ENCODE measurements at places on chromosomes 2 and 18.

DNA sequence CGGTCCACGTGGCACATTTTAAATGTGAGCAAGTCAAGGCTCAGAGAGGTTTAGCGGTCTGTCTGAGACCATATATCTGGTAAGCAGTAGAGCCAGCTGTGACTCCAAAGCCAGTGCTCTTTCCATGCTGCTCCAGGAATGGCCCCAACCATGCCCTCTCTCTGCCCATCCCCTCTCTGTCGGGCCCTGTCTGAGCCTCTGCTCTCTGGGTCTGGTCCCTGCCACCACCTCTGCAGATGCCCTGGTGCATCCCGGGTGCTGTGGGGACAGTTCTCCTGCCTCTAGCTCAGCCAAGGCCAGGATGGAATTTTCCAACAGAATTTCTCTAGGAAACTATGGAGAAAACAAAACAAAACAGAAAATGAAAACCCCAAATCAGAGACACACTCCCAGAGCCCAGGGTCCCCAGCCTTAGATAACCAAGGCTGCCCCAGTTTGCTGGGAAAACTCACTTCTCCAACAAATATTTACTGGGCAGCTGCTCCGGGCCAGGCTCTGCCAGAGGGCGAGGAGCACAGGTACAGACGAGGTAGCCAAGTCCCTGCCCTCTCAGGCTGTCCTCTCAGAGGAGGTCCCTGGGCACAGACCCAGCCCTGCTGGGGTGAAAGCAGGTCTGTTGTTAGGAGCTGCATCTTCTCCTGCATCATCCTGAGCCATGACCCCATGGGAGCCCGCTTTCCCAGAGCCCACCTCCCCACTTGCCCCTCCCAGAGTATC, 9.2 kb downstream of the ADRA2B start:
- no peak for DNase-seq

DNA sequence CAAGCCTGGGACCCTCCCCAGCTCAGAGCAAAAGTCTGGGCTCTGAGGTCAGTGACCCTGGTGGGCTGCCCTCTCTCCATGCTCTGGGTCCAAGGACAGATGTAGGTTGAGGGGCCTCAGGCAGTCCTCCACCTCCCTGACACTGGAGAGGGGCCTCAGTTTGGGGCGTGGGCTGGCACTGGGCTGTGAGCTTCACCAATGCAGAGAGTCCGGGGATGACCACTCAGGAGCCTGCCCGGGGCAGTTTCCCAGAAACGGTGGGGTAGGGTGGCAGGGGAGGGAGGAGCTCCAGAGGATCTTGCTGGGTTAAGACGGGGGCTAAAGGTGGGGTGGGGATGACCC, 40.5 kb upstream of the SMAD7 start:
- DNase-seq = no peak

DNA sequence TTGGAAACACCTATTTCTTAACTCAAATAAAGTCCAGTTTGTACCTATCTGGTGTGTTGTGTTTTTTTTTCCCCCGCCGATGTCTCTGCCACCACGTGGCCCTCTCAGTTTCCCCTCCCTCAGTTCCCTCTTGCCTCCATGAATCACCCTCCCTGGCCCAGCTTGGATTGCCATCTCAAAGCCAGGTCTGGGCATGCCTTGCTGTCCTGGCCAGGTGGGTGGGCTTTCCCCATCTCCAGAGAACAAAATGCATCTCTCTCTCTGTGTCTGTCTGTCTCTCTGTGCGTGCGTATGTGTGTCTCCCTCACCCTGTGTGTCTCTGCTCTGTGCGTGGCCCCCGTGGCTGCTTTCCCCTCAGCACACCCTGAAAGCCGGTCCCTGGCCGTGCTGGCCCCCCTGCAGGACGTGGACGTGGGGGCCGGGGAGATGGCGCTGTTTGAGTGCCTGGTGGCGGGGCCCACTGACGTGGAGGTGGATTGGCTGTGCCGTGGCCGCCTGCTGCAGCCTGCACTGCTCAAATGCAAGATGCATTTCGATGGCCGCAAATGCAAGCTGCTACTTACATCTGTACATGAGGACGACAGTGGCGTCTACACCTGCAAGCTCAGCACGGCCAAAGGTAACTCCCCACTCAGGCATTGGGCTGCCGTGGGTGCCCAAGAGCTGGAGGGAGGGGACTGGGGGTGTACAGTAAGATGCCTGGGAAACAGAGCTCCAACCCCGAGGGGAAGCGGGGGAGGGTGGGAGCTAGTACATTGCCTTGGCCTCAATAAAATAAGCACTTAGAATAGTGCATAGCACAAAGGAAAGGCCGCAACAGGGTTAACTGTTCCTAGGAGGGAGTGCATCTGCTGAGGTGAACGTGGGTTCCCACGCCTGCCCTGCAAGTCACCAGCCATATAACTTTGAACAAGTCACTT, 31.6 kb upstream of the GMPPA start:
- DNase-seq = no peak

DNA sequence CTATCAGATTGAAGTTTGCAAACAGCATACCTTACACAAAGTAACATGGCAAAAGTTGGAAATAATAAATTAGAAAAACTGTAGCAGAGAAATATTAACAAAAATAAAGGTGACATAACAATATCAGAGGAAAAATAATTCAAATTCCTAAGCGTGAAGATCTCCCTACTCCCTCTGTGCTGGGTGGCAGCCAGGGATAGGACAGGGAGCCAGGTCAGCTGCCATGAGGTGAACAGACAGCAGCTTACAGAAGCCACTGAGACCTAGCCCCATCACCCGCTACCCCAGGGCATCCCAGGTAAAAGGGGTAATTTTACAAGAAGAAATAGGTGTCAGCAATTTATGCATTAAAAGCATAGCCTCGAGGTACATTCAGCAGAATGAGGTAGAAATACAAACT, 423.8 kb upstream of the HS6ST1 start:
- no peak for DNase-seq

GRCh38 chr2:16320716-16321115, 344.9 kb downstream of the CYRIA start:
- no peak for DNase-seq

DNA sequence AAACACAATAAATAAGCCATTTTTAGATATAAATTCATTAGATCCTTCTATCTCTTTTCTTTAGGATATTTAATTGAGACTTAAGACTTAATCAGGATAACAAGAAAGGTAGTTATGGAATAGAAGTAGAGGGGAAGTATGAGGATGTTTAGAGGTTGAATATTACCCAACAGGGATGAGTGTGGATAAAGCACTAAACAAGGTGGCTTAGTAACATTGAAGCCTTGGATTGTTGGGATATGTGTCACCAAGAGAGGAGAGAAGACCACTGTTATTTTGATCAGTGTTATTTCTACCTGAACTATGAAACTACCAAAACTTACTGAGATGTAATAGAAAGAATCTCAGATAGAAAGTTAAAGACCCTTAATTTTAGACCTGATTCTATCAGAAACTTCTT, 405.7 kb downstream of the PIK3C3 start:
- DNase-seq = no peak

GRCh38 chr2:96959406-96960110, 26.8 kb downstream of the FAM178B start:
- DNase-seq = no peak

DNA sequence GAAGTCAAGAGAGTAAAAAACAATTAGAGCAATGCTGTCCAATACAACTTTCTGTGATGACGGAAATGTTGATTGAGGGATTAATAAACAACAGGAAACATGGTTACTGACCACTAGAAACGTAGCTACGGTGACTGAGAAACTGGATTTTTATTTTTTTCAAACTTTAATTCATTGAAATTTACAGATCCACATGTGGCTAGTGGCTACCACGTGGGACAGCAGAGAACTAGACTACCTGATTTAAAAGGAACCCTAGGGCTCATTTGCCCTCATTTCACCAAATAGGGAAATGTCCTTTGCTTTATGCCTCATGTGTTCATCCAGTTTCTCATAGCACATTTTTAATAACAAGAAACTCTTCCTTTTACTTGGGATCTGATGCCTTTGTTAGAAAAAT, 413.0 kb downstream of the TGIF1 start:
- DNase-seq = no peak

DNA sequence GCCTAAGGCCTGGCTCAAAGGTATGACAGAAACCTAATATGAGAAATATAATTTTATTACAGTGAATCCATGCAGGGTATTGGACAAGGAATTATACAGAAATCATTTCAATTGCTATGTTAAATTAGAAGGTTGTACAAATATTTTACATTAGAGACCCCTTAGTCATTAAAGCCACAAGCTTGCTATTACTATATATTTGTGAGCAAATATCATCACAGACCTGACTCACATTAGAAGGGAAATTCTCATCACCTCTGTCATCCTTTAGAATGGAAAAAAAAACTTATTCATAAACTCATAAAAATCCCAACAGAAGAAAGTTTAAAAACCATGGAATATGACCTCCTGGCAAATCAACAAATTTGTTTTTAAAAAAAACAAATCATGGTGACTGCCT, 277.9 kb downstream of the DCC start:
- peak; percentile 68 for DNase-seq

GRCh38 chr18:12507007-12507406, 99.3 kb downstream of the PRELID3A start:
- no peak for DNase-seq

DNA sequence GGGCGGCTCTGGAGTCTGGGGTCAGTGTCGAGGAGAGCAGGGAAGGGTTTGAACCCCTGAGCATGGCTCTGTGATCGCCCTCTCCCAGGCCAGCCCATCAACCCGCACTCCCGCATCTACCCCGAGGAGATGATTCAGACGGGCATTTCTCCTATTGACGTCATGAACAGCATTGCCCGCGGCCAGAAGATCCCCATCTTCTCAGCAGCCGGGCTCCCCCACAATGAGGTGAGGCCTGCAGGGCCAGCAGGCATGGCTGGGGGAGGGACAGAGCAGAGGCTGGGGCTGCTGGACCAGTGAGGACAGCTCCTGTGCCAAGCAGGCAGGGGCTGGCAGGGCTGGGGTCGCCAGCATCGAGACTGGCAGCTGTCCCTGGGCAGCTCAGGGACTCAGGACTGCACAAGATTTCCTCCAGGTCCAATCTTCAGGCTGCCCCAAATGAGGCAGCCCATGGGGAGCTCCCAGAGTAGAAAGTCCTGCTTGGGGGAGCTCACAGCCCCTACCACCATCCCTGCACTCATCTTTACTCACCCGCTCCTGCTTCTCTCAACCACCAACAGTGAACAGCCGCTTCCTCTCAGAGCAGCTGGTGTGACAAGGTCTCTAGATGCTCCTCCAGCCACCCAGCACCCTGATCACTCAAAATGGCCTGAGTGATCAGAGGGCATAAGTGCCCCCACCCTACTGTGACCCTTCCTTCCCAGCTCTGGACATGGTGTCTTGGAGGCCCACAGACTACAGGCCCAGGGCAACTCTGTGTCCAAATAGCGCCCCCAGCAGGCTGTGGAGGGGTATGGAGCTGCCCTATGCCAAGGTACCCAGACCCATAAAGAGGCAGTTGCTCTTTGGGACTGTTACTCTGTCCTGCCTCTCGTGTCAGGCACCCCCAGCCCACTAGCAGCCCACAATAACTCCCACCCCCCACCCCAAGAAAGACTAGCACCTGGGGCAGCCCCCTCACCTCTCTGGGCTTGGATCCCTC, 18.3 kb upstream of the ANKRD53 start:
- DNase-seq = no peak

DNA sequence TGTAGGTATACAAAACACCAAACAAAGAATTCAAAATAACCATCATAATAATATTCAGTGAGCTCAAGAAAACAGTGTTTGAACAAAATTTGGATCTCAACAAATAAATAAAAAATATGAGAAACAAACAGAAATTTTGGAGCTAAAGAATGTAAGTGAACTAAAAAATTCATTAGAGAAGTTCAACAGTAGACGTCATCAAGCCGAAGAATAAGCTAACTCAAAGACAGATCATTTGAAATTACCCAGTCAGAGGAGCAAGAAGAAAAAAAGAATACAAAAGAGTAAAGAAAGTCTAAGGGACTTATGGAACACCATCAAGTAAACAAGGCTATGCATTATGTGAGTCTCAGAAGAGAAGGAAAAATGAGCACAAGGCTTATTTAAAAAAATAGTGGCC, 16.6 kb upstream of the SPP2 start:
- no peak for DNase-seq

- DNase-seq = no peak
Observed at GRCh38 chr18:57075716-57076400, 71.0 kb upstream of the BOD1L2 start.

GRCh38 chr2:129605646-129606045, 373.8 kb upstream of the RAB6C start:
- no peak for DNase-seq

GRCh38 chr2:230938516-230939065, 13.5 kb upstream of the GPR55 start:
- no peak for DNase-seq

- peak; percentile 90 for DNase-seq
Observed at GRCh38 chr2:205758051-205758450, 75.8 kb downstream of the NRP2 start.

DNA sequence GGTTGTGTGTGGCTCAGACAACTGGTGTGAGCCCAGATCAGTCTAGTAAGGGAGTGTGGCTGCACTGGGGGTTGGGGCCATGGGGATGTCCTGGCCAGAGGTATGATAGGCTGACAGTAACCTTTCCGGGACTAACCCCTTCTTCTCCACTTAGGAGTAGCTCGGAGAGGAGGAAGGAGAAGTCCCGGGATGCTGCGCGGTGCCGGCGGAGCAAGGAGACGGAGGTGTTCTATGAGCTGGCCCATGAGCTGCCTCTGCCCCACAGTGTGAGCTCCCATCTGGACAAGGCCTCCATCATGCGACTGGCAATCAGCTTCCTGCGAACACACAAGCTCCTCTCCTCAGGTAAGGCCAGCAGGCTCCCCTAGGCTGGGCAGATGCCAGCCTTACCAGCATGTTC, 49.5 kb downstream of the EPAS1 start:
- no peak for DNase-seq

- no peak for DNase-seq
Observed at GRCh38 chr2:237732070-237732469, 66.5 kb upstream of the RBM44 start.

DNA sequence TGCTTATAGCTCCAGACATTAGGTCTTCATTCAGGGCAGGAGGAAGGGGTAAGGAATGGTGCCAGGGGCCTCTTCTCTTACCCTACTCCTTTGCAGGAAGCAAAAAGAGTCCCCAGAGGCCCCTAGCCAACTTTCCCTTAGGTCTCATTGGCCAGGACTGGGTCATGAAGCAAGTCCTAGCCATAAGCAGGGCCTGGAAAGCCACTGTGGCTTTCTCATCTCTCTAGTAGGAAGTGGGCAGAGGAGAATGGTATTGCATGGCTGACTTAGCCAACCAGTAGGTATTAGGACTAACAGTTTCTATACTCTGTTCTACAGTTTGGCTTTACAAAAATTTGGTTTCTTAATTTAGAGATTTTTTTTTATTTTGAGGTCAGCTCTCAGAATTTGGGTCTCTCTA, 4.8 kb downstream of the FAM228A start:
- no peak for DNase-seq

DNA sequence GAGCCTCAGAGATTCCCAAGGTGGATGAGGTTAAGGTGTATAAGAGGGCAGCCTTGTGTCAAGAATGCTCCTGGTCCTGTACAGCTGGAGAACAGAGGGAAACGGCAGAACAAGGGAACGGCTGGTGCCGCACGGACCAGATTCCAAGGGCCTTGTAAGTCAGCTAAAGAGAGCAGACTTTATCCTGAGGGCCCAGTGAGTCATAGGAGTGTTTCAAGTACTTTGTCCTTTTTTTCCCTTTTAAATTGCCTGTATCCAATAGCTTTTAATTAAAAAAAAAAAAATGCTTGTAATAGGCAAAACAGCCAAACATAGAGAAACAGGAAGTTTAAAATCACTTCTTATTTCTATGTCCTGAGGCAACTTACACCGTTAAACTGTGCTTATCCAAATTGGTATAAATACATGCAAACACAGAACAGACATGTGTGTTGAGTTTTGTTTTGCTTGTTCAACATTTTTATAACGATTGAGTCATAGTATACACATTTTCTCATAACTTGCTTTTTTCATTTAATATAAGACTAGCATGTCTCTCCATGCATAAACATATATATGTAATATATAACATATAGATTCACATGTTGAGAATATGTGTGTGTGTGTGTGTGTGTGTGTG, 42.1 kb upstream of the EVA1A start:
- DNase-seq = peak; percentile 83
